ENCODE measurements at places on chromosomes 1 and 21. TPM values are rescaled to one million over a fixed set of nuclear protein-coding genes. Genes with fewer than 3 reads are reported as not detected.
A peak's percentile ranks its signal among the peaks of the same experiment; 100 is the strongest.

FAM151A gene
- 0.10 TPM for total RNA-seq

C1orf141 gene
- total RNA-seq, result not detected

DNA sequence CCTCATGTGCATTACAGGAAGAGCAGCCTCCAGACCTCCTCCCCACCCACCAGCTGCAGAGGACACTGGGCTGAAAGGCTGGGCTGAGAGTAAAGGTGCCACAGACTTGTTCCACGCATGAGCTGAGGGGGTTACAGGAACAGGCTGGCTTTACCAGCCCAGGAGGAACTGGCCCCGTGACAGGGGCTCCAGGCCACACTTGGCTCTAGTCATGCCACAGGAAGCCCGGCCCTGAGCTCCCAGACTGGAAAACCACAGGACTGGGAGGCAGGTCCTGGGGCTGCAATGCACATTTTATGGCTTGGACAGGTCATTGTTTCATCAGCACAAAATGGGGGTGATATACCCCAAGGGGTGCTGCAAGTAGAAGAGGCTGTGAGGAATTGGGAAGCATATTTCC lies 35.6 kb downstream of the GPA33 start:
- H3K4me1 ChIP-seq, result peaks cover 7% of the 10 kb centered on the region
- H3K36me3 ChIP-seq, result no peaks in the 10 kb centered on the region
- H3K4me3 ChIP-seq, result no peak overlapping the region
- H3K27me3 ChIP-seq, result no peaks in the 10 kb centered on the region

- no peaks in the 10 kb centered on the region for H3K4me1 ChIP-seq
- H3K27me3 ChIP-seq, result no peaks in the 10 kb centered on the region
- no peak for DNase-seq
- H3K4me3 ChIP-seq, result no peak overlapping the region
- no peak overlapping the region for H3K27ac ChIP-seq
Observed at GRCh38 chr1:235745503-235746136, 96.0 kb upstream of the GNG4 start.

DNA sequence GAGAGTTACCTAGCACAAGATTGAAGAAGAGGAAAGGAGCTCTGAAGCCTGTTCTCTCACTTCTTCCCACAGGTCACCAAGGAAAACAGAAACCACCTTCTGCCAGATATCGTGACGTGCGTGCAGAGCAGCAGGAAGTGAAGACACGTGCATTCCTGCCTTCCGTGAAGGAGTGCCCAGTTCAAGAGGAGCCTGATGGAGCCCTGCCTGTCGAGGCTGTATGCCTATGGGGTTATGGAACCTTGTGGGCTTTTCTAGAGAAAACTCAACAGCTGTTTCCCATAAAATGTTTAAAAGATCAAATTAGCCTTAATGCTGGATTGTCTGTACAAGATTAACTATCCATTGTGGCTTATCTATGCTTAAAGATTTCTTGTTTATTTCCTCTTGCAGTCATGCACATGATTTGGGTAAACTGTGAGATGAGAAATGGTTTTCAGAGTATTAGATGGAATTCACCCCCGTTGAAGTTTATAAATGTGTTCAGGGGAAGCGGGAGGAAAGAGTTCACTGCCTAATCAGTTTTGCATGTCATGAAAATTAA lies 27.8 kb downstream of the NTPCR start:
- no peaks in the 10 kb centered on the region for H3K27me3 ChIP-seq
- peaks cover 5% of the 10 kb centered on the region for H3K4me1 ChIP-seq
- 0 out of 2 replicates have a peak, but pooled peaks cover 6% of the 10 kb centered on the region for H3K36me3 ChIP-seq
- no peak overlapping the region for H3K4me3 ChIP-seq
- no peak for DNase-seq

GRCh38 chr1:228664399-228664914 lies 70.8 kb upstream of the RHOU start:
- no peaks in the 10 kb centered on the region for H3K36me3 ChIP-seq
- no peak overlapping the region for H3K27ac ChIP-seq
- no peaks in the 10 kb centered on the region for H3K4me1 ChIP-seq
- no peak overlapping the region for H3K4me3 ChIP-seq
- no peaks in the 10 kb centered on the region for H3K27me3 ChIP-seq
- peak; percentile 88 for DNase-seq

- H3K4me3 ChIP-seq, result no peak overlapping the region
- H3K4me1 ChIP-seq, result peaks cover 14% of the 10 kb centered on the region
Observed at GRCh38 chr1:37391211-37392011, 83.0 kb upstream of the ZC3H12A start.

DNA sequence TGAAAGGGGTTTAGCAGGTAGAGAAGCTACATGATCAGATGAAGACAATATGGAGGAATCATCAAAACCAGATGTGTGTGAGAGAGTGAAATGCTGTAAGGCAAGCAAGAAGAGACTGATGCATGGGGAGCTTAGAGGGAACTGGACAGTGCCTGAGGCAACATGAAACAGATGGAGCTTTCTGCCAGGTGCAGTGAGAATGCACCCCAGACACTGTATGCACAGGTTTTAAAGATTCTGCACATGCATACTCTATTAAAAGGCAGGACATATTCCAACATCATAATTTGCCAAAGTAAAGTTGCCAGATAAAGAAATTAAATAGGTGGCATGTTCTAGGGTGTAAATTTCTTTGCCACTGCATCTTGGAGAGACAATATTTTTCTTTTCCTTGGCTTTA lies 200.1 kb downstream of the AMY1C start:
- no peaks in the 10 kb centered on the region for H3K4me1 ChIP-seq
- H3K36me3 ChIP-seq, result no peaks in the 10 kb centered on the region
- DNase-seq, result no peak
- no peak overlapping the region for H3K27ac ChIP-seq
- no peak overlapping the region for H3K4me3 ChIP-seq
